H9 (cell line): ENCODE measurements at places on chromosomes 1 and 21.

GRCh38 chr21:46189959-46190490 is 5.8 kb upstream of the SPATC1L start:
- no peak for DNase-seq

- DNase-seq, result no peak
Observed at GRCh38 chr1:115215703-115216521, 122.1 kb downstream of the NGF start.

GRCh38 chr1:201050515-201051277 is 27.2 kb upstream of the KIF21B start:
- DNase-seq, result no peak

DNA sequence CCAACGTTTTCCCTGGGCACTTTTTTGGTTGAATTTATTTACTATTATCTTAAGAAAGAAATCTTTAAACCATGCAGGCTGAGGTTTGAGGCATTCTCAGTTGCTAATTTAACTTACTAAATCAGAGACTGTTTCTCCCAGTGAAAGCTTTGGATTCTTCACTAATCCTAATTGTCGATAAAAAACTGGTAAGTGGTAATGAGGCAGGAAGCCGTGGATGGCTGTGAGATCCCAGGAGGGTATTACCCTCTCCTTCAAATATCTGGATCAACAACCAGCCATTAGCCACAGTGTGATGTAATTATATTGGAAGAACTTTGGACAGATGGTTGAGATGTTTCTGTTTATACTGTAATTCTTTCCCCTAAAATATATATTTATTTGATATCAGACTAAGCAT is 485.0 kb downstream of the DISC1 start:
- DNase-seq, result no peak

DNA sequence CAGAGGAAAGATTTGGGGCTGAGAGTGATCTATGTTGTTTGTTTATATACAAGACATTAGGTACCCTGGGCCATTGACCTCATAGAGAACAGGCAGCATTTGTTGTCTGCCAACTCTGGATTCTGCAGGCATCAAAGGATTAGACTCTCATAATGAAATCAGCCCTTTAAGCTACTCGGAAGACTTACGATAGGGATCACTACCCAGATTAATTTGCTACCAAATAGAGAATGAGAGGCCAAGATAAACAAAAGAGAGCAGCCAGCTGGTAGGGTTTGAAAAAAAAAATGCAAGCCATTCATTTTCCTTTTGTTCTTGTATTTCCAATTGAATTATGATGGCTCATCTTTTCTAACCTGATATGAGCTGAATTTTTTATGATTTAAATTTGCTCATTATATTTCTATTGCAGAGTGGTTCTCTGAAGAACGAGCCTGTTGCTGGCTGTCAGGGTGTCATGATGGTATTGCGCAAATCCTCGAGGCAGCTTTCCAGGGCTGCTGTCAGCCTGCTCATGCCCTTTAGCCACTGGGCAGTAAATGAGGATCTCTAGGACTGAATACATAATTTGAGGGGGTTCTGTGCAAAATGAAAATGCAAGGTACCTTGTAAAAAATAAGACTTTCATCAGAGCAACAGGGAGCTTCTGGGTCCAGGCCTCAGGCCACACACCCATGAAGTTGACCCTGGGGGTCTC is 116.4 kb upstream of the KCNJ15 start:
- no peak for DNase-seq

DNA sequence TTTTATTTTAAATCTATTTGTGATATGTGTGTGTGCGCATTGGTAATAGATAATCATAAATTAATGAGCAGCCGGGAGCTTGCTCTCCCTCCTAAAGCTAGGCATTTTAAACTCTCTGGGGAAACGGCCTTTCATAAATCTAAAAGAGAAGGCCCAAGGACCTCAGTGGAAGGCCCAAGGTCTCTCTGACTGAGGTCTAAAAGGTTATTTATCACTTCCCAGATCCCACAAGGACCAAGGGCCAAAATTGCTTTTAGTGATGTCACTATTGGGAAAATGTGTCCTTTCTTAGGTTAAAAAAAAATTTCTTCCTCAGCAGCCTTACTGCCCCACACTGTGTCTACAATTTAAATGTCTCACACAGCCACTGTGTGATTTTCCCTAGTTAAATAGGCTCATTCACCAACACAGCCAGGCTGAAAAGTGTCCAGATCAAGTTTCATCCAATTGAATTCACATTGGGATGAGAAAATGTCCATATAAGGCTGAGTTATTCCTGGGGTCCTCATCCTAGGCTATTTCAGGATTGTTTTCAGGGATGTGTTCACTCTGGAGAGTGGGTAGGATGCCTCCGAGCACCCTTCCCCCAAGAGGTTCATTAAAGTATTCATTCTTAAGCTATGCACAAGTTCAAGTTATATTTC is 46.1 kb downstream of the SLC44A3 start:
- no peak for DNase-seq

GRCh38 chr1:208909011-208909984 is 665.1 kb upstream of the PLXNA2 start:
- no peak for DNase-seq
